ENCODE measurements at places on chromosomes 11 and 22. TPM values are rescaled to one million over a fixed set of nuclear protein-coding genes. Genes with fewer than 3 reads are reported as not detected.

DNA sequence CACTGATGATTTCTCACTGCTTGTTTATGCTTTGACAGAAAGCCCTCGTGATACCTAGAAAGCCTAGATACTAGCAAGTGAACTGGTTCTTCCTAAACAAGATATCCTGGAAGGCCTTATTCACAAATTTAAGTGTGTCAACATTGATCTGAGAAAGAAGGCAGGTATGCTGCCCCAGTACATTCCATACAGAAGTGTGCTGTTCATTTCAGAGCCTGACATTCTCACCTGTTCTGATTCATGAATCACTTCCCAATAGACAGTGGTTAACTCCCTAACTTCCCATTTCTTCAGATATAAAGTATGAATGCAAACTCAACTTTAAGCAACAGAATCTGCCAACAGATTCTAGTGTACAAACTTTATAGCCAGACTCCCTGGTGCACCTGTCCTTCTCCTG, 15.5 kb upstream of the RASSF10 start:
- no peak for DNase-seq

GRCh38 chr22:25930083-25930482, 188.1 kb downstream of the MYO18B start:
- DNase-seq: no peak

GRCh38 chr11:130477586-130478203, 29.2 kb downstream of the ADAMTS15 start:
- no peak for DNase-seq

OR8G1 gene
- polyA plus RNA-seq: not detected

PKDREJ gene
- 0.55 TPM for polyA plus RNA-seq

- DNase-seq: no peak
Measured at GRCh38 chr11:111456086-111456858, 55.9 kb downstream of the BTG4 start.

PRG3 gene
- polyA plus RNA-seq: 0.48 TPM

ZP1 gene
- polyA plus RNA-seq: 0.30 TPM

DDTL gene
- polyA plus RNA-seq: 11.6 TPM

GRCh38 chr11:118305726-118306125, 1.2 kb downstream of the CD3E start:
- no peak for DNase-seq

- no peak for DNase-seq
Measured at GRCh38 chr22:30542811-30543188, 3.7 kb downstream of the SEC14L6 start.

GRCh38 chr11:132134322-132134721, 763.9 kb downstream of the NTM start:
- DNase-seq: no peak

- peak; percentile 50 for DNase-seq
Measured at GRCh38 chr11:14380947-14381561, 22.1 kb upstream of the RRAS2 start.

SHANK3 gene
- polyA plus RNA-seq: 13.6 TPM

MS4A3 gene
- polyA plus RNA-seq: 0.52 TPM

DNA sequence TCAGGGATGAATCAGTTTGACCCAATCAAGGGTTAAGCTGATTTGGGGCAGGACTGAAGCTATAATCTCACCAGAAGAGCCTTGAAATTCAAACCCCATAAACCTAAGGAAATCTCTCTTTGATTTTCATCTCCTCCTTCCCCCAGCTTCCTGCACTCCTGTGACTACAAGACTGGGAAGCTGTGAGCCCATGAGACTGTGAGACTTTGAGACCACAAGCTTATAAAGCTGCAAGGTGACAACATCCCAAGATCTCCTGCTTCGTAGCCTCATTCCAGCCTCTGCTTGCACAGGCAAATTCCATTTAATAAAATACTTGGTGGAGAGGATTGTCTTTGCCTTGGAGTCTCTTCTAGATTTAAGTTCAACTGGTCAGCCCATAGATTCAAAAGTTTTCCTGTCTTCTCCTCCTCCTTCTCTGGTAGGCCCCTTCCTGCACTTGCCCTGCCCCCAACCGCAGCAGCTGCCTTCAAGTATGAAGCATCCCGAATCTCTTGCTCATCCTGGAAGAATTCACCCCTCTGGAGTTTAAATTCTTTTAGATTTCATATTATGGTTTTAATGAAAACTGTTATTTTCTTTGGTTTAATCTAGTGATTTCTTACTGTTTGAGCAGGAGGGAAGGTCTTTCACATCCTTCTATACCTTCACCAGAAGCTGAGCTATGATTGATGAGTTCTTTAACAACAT, 42.1 kb downstream of the PAMR1 start:
- no peak for DNase-seq

- no peak for DNase-seq
Measured at GRCh38 chr11:21896746-21897602, 295.9 kb upstream of the ANO5 start.

GRCh38 chr22:44460691-44461375, 37.2 kb downstream of the RTL6 start:
- DNase-seq: no peak

GRCh38 chr11:130330101-130330684, 15.5 kb upstream of the ZBTB44 start:
- peak; percentile 40 for DNase-seq

PTPN5 gene
- polyA plus RNA-seq: 0.81 TPM

DNA sequence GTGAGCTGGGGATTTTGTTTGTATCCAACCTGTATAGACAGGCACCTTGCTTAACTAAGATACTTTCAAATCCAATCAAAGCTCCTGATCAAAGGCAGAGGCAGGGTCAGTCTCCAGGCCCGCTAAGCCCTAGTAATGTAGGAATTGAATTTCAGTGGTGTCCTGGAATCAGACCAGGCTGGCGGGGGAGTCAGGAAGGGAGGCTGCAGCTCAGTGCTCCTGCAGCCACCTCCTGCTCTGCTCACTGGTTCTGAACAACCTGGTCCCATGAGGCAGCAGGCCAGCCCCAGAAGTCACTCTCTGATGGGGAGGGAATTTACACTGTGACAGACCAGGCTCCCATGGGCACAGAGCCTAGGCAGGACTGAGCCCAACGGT, 38.5 kb upstream of the GALNT18 start:
- DNase-seq: peak; percentile 68

CSF2RB gene
- 1.9 TPM for polyA plus RNA-seq

DNA sequence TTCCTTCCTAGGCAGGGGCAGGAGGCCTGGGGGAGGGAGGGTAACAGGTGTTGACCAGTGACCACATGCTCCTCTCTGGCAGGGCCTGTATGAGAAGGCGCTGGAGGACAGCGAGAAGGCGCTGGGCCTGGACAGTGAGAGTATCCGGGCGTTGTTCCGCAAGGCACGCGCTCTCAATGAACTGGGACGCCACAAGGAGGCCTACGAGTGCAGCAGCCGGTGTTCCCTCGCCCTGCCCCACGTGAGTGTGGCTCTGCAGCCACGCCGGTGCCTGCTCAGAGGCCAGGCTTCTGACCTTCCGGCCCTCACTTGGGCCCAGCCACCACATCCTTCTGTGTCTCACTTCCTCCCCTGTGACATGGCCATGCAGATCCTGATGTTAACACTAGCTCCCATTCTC, 25.8 kb downstream of the ZC3H7B start:
- no peak for DNase-seq

DNA sequence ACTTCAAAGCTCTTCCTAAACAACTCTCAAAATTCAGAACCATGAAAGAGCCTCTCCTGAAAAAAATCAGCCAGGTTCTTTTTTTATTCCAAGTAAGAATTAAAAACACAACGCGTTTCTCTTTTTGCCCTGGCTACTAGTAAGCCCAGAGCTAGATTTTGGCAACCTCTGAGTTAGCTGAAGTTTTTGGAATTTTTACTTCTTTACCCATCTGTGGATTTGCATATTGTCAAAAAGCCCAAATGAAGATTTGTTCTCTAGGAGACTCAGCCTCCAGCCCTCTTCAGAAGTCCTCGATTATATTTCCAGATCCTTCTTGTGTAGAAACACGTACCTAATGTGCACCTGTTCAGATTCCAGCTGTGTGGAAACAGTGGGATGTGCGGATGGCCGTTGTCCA, 517.9 kb downstream of the TBC1D22A start:
- DNase-seq: no peak

DNA sequence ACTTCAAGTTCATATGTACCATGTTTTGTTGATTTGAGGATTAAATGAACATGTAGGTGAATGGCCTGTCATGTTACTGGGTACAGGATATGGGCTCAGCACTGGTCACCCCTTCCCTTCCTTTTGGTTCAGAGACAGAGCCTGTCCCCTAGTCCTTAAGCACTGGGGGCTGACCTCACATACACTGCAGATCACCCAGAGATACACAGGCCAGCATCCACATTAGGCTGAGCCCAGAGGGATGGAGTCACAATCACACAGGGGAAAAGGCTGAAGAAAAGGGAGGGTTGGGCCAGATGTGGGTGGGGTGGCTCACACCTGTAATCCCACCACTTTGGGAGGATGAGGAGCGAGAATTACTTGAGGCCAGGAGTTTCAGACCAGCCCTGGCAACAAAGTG, 62.3 kb downstream of the IGLL5 start:
- DNase-seq: no peak

GRCh38 chr22:19637408-19638281, 76.7 kb upstream of the SEPTIN5 start:
- no peak for DNase-seq

RFPL1 gene
- polyA plus RNA-seq: 0.81 TPM

DNA sequence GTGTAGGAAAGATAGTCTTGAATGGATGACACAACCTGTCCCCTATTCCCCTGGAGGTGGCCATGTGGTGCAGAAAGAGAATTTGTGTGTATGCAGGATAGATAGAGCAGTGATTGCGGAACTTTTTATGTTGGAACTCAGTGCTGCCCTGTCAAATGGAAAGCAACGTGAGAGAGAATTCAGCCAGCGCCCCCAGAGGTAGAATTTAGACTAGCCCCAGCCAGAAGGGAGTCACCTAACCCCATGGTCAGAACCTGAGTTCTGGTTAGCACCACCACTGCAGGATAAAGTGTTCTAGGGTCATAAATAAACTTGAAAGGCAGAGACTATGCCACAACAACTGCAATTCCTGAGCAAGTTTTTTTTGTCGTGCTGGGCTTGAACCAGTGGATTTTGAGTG, 152.9 kb upstream of the GRIA4 start:
- DNase-seq: no peak

DNA sequence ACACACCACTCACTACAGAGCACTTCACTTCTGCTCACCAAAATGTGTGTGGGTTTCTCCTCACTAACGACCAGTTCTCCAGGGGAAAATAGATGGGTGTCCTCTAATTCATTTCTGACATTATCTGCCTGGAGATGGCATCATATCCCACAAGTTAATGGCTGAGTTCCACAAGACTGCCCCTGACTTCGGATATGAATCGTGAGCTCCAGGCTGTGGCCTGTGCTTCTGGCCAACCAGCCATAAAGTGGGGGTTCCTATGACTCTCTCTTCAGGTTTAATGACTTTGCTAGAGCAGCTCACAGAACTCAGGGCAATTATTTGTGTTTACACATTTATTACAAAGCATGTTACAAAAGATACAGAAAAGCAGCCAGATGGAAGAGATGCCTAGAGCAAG, 113.0 kb upstream of the SYT13 start:
- no peak for DNase-seq

DNA sequence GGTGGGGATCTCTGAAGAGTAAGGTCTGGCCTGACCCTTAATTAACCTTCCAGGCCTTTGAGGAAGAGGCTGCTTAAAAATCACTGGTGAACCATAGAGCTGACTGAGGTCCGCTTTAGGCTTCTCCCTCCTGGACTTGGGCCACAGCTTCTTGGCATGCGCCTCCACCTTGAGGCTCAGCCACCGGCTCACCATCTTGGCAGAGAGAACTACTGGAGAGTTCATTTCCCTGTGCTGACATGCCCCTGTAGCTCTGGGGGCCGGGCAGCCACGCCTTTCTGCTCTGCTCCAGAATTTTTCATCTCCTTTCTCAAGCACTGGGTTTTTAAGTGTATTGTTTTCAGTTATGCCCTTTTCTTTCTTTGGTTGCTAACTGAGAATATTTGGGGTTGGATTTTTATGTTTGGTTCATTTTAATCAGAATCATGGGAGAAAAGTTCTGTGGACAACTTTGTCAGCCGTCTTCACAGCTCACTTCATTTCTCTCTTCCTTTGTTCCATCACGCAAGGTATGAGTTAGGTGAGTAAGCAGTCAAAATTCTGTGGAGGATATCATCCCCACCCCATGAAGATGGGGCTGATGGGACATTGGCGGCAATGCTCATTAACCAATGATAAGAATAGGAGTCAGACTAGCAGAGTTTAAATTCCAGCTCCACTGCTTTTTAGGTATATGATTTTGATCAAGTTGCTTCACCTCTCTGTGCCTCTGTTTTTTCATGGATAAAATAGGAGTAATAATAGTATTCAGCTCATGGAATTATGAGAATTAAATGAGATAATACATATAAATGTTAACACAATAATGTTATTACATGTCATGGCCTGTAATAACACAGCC, 103.9 kb downstream of the DBX1 start:
- DNase-seq: no peak

FOLR1 gene
- 50.8 TPM for polyA plus RNA-seq

All from left kidney (tissue), 8 donors.